ENCODE measurements at places on chromosomes 3 and 15.

DNA sequence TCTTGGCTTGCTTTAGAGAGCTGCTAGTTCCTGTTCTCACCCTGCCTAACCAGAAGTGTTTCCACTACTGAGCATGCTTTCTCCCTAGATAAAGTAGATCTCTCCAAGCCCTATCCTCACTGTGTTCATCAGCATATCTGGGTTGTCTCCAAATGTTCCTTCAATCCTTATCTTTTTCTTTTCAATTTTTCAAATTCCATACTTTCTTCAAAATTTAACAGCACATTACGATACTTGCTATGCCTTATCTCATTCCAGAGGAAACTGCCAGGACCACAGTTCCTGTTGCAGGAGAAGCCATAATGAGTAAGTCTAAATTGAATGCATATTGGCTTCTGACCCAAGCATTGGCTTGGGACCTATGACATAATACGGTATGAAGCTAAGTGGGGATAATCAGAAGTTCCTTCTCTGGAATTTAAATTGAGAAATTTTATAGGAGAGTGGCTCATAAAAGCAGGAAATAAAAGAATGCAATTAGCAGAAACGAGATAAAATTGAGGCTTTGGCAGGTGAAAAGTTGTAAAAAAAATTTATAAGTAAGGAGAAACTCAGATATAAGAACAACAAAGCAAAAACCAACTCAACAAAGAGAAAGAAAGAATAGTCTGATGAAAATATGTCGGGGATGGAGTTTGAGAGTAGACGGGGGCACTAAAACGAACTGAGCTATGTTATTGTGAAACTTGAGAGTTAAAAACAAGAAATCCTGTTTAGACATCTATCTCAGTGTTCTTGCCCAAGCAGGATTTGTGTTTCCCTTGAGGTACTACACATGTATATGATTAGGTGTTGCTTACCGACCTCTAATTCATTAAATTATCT is 631.7 kb upstream of the CCDC54 start:
- DNase-seq = no peak

DNA sequence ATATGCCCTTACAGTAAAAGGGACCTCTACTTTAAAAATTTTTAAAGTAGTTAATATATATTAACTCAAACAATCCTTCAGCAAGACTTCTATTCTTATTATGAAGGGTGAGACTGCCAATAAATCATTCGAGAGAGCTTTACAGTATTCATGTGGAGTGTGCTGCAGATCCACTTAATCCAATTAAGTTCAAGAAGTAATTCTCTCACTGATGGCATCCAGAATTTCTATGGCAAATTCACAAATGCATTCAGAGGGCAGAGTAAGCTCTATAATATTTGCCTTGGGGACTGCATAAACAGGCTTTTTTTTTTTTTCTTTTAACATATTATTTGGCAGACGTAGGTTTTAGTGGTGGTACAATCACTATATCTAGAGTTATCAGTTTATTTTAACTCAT is 692.0 kb downstream of the NLGN1 start:
- DNase-seq = no peak

- no peak for DNase-seq
Measured at GRCh38 chr3:151002003-151002981, 29.8 kb upstream of the CLRN1 start.

DNA sequence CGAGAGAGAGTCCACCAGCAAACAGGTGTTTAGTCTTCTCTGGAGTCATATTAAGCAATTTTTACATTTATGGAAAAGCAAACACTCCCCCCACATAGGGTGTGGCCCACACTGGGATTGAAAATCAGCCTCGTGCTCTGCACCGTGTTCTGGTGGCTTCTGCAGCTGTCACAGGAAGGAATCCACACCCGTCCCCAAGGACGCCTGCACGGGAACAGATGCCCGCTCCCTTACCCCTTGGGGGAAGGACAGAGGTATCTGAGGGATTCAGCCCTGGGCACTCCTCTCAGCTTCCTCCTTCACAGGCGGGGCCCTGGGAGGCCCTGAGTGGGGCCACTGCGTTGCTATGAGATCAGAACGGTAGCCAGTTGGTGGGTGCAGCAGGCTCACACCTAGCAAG is 27.8 kb downstream of the LIPC start:
- no peak for DNase-seq

GRCh38 chr3:161295325-161295724 is 74.2 kb downstream of the NMD3 start:
- DNase-seq = no peak

GRCh38 chr3:5275529-5275928 is 88.0 kb downstream of the EDEM1 start:
- no peak for DNase-seq

DNA sequence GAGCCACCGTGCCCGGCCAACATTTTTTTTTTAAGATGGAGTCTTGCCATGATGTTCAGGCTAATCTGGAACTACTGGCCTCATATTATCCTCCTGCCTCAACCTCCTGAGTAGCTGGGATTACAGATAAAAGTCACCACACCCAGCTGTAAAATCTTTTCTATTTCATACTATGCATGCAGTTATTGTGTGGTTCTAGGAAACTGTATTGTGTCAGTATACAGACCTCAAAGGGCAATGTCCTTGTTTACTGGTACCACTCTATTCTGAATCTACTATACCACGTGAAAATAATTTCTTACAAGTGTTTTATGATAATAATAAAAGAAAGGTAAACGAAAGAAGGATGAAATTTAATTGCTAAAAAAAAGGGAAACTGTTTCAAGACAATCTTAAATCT is 123.5 kb upstream of the PTX3 start:
- DNase-seq = no peak

DNA sequence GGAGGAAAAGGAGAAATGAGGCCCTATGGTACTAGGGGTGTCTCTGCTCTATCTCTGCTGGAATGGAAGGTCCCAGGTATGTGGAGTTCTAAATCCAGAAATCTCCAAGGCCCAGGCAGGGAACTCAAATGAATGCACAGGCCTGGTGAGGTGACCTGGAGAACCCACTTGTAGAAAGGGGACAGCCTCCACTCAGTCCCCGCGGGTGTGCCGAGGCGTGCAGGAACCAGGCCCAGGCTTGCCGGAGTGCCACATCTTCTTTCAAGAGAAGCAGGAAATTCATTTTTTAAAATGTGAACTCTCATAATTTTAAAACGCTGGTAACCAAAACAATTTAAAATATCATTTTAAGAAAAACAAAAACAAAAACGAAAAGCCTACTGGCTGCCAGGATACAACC is 32.2 kb upstream of the ADCY5 start:
- DNase-seq = no peak

DNA sequence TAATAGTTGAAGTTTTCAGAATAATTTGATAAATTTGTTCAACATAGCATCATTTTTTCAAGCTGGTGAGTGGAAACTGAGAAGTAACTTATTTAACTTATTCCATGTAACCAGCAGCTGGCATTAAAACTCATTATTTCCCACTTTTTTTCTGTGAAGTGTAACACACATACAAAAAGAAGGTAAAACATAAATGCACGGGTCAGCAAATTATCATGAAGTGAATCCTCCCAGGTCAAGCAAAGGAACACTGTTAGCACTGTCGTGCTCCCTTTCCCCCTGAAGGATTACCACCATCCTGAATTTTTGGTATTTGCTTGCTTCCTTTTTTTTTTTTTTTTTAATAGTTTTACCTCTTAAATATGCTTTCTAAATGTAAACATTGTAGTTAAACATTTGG is 77.6 kb upstream of the LRRFIP2 start:
- DNase-seq = no peak

GRCh38 chr3:50220109-50220508 is 15.0 kb downstream of the SLC38A3 start:
- no peak for DNase-seq

Measured in stimulated activated effector memory CD8-positive, alpha-beta T cell treated with anti-CD3 and anti-CD28 coated beads, Interleukin-12 subunit alpha, Interleukin-12 subunit beta, amount 100 ng/mL, for 72 hours (primary cell).